Chondrocyte (in vitro differentiated cells): ENCODE measurements at places on chromosomes 5 and 9. TPM values are rescaled to one million over a fixed set of nuclear protein-coding genes. Genes with fewer than 3 reads are reported as not detected.

- H3K27me3 ChIP-seq = no peaks in the 10 kb centered on the region
- no peak for DNase-seq
- H3K27ac ChIP-seq = peak overlapping the region; percentile 93
- H3K4me3 ChIP-seq = peak overlapping the region; percentile 50
- H3K4me1 ChIP-seq = peaks cover 43% of the 10 kb centered on the region
Measured at GRCh38 chr9:130825351-130825651, 9.8 kb upstream of the ABL1 start.

- no peak for DNase-seq
- H3K4me3 ChIP-seq = no peak overlapping the region
- H3K27ac ChIP-seq = peak overlapping the region; percentile 23
- no peaks in the 10 kb centered on the region for H3K27me3 ChIP-seq
- H3K36me3 ChIP-seq = peaks cover 18% of the 10 kb centered on the region
Measured at GRCh38 chr5:78483809-78484521, 123.5 kb downstream of the SCAMP1 start.

GRCh38 chr5:33611877-33612276 lies 171.1 kb downstream of the TARS1 start:
- no peak for DNase-seq
- no peaks in the 10 kb centered on the region for H3K27me3 ChIP-seq
- H3K36me3 ChIP-seq = peaks cover 5% of the 10 kb centered on the region
- H3K27ac ChIP-seq = peak overlapping the region; percentile 39

GRCh38 chr5:60455589-60455988 lies 244.4 kb downstream of the DEPDC1B start:
- H3K36me3 ChIP-seq = peaks cover 2% of the 10 kb centered on the region
- DNase-seq = no peak
- no peak overlapping the region for H3K27ac ChIP-seq
- H3K4me1 ChIP-seq = peaks cover 10% of the 10 kb centered on the region
- no peak overlapping the region for H3K4me3 ChIP-seq

- H3K27me3 ChIP-seq = no peaks in the 10 kb centered on the region
- peaks cover 19% of the 10 kb centered on the region for H3K36me3 ChIP-seq
- H3K4me3 ChIP-seq = no peak overlapping the region
- H3K4me1 ChIP-seq = peaks cover 17% of the 10 kb centered on the region
- H3K27ac ChIP-seq = no peak overlapping the region
Measured at GRCh38 chr9:113589407-113589806, 125.9 kb downstream of the RGS3 start.

GRCh38 chr9:36961561-36962325 lies 72.3 kb downstream of the PAX5 start:
- no peaks in the 10 kb centered on the region for H3K4me1 ChIP-seq
- peaks cover 56% of the 10 kb centered on the region for H3K27me3 ChIP-seq
- H3K4me3 ChIP-seq = no peak overlapping the region
- H3K27ac ChIP-seq = no peak overlapping the region

- no peak for DNase-seq
- no peak overlapping the region for H3K4me3 ChIP-seq
- no peaks in the 10 kb centered on the region for H3K4me1 ChIP-seq
- no peaks in the 10 kb centered on the region for H3K36me3 ChIP-seq
- no peak overlapping the region for H3K27ac ChIP-seq
Measured at GRCh38 chr9:119533504-119533903, 164.3 kb upstream of the BRINP1 start.

GRCh38 chr9:100227636-100228035 lies 125.1 kb downstream of the TEX10 start:
- no peak for DNase-seq
- H3K36me3 ChIP-seq = peaks cover 15% of the 10 kb centered on the region
- H3K4me1 ChIP-seq = peaks cover under 1% of the 10 kb centered on the region
- no peak overlapping the region for H3K27ac ChIP-seq
- no peak overlapping the region for H3K4me3 ChIP-seq

- no peaks in the 10 kb centered on the region for H3K27me3 ChIP-seq
- DNase-seq = no peak
- peaks cover 14% of the 10 kb centered on the region for H3K4me1 ChIP-seq
Measured at GRCh38 chr5:54296386-54296785, 14.0 kb downstream of the ARL15 start.

GRCh38 chr9:97811533-97812246 lies 41.3 kb upstream of the FOXE1 start:
- peaks cover 34% of the 10 kb centered on the region for H3K27me3 ChIP-seq
- no peak overlapping the region for H3K27ac ChIP-seq
- no peak overlapping the region for H3K4me3 ChIP-seq
- DNase-seq = no peak
- H3K36me3 ChIP-seq = no peaks in the 10 kb centered on the region

GRCh38 chr9:69816735-69817134 lies 3.9 kb upstream of the CFAP95 start:
- no peak overlapping the region for H3K4me3 ChIP-seq
- H3K27me3 ChIP-seq = peaks cover 21% of the 10 kb centered on the region
- DNase-seq = no peak
- H3K4me1 ChIP-seq = peaks cover 27% of the 10 kb centered on the region

GRCh38 chr5:131209506-131210150 lies 38.9 kb downstream of the LYRM7 start:
- H3K27ac ChIP-seq = no peak overlapping the region
- H3K27me3 ChIP-seq = no peaks in the 10 kb centered on the region
- no peak for DNase-seq
- H3K4me1 ChIP-seq = peaks cover under 1% of the 10 kb centered on the region

DNA sequence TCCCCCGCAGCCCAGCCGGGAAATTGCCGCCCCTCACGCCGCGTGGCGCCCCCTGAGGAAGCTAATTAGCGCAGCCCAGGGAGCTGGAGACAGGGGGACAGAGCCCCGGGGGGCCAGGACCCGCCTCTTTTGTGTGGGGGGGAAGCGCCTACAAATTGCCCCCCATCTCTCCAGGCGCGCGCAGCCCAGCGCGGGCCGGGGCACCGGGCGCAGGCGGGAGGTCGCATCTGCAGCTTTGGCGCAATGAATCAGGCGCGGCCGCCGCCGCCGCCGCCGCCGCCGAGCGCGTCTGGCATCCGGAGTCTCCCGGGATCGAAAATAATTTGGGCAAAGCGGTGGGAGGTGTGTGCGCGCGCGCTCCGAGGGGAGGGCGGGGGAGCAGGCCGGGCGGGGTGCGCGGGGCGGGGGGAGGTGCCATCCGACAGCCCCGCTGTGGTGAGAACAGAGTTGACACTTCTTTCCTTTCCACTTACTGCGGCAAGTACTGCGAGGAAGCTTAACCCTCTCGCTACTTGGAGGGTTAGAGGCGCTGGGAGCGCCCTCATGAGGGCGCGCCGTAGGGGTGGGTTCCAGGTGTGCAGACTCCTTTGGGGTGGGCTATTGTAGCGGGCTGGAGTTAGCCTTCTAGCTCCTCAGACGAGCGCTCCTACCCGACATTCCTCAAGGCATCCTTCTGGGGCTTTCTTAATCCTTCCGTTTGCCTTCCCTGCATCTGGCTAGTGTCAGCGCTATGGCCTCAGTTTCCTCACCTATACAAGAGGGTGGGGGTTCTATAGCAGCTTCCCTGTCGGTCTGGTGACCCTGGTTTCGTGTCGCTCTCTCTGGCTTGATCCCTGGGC lies 63.1 kb downstream of the CXXC5 start:
- no peak for DNase-seq
- peaks cover 42% of the 10 kb centered on the region for H3K4me1 ChIP-seq
- H3K27me3 ChIP-seq = no peaks in the 10 kb centered on the region
- H3K4me3 ChIP-seq = peak overlapping the region; percentile 66
- no peaks in the 10 kb centered on the region for H3K36me3 ChIP-seq
- peak overlapping the region; percentile 84 for H3K27ac ChIP-seq

- H3K4me1 ChIP-seq = peaks cover 41% of the 10 kb centered on the region
- no peak overlapping the region for H3K4me3 ChIP-seq
- H3K36me3 ChIP-seq = no peaks in the 10 kb centered on the region
- DNase-seq = no peak
- H3K27ac ChIP-seq = no peak overlapping the region
- no peaks in the 10 kb centered on the region for H3K27me3 ChIP-seq
Measured at GRCh38 chr5:124908581-124909451, 162.4 kb upstream of the ZNF608 start.

- H3K4me3 ChIP-seq = no peak overlapping the region
- peaks cover 2% of the 10 kb centered on the region for H3K27me3 ChIP-seq
- no peak for DNase-seq
- H3K36me3 ChIP-seq = no peaks in the 10 kb centered on the region
- H3K4me1 ChIP-seq = peaks cover 11% of the 10 kb centered on the region
Measured at GRCh38 chr5:163867738-163868137, 362.3 kb downstream of the MAT2B start.

- H3K27me3 ChIP-seq = no peaks in the 10 kb centered on the region
- peak overlapping the region; percentile 6 for H3K27ac ChIP-seq
- H3K4me1 ChIP-seq = peaks cover 10% of the 10 kb centered on the region
- DNase-seq = no peak
- H3K36me3 ChIP-seq = peaks cover 11% of the 10 kb centered on the region
- no peak overlapping the region for H3K4me3 ChIP-seq
Measured at GRCh38 chr9:75116306-75116705, 28.0 kb downstream of the OSTF1 start.

DNA sequence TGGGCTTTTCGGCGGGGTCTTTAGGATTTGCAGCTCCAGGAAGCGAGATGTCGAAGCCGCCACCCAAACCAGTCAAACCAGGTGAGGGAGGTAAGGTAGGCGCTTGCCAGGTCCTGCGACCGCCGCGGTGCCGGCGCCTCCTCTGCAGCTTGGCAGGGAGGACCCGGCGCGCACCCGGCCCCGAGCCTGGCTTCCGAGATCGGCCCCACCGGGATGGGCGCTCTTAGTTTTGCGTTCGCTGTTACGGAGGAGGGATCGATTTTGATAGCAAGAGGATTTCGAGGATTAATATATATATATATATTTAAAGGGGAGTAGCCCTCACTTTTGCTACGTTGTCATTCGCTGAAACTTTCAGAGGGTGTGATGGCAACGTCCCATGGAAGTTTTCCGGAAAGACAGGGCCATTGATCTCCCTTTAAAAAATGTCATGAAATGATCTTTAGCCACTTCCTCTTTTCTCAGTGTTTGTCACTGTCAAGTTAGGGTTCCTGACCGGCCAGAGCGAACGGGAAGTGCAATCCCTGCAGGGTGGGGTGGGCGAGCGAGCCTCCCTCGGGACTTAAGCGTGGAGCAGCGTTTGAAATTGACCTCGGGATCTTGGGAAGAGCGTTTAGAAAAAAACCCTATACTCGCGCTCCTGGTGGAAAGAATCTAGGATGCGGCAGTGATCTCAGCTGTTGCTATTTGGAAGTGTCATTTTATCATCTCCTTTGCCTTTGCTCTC lies 495 bp downstream of the OSTF1 start:
- no peaks in the 10 kb centered on the region for H3K36me3 ChIP-seq
- no peaks in the 10 kb centered on the region for H3K27me3 ChIP-seq
- no peak for DNase-seq
- H3K27ac ChIP-seq = peak overlapping the region; percentile 98
- peaks cover 42% of the 10 kb centered on the region for H3K4me1 ChIP-seq

- peaks cover 10% of the 10 kb centered on the region for H3K36me3 ChIP-seq
- peak overlapping the region; percentile 78 for H3K27ac ChIP-seq
- peaks cover 46% of the 10 kb centered on the region for H3K4me1 ChIP-seq
- H3K27me3 ChIP-seq = no peaks in the 10 kb centered on the region
- no peak for DNase-seq
- H3K4me3 ChIP-seq = peak overlapping the region; percentile 40
Measured at GRCh38 chr5:55634209-55634805, 77.8 kb downstream of the SLC38A9 start.

DNA sequence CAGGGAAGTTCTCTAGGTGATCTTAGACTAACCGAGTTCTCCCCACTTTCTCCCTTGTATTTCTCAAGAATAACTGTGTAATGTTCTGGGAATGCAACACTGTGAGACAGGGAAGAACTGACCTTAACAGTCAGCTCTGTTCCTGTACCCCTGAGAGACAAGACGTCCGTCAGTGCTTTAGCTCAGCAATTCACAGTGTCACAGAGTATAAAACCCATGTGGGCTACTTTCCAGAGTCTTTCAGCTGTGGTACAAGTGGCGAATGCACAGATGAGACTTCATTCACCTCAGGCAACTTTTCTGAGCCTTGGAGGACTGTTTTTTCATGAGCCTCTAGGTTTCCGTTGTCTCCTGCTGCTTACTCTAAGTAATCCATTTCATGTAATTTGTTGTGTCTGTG lies 458.8 kb downstream of the SPATA31D1 start:
- H3K27me3 ChIP-seq = no peaks in the 10 kb centered on the region
- peaks cover 8% of the 10 kb centered on the region for H3K36me3 ChIP-seq
- no peaks in the 10 kb centered on the region for H3K4me1 ChIP-seq

GRCh38 chr5:58041884-58042283 lies 418.0 kb downstream of the PLK2 start:
- H3K4me1 ChIP-seq = peaks cover 2% of the 10 kb centered on the region
- no peak overlapping the region for H3K4me3 ChIP-seq
- no peaks in the 10 kb centered on the region for H3K36me3 ChIP-seq
- H3K27ac ChIP-seq = no peak overlapping the region

DNA sequence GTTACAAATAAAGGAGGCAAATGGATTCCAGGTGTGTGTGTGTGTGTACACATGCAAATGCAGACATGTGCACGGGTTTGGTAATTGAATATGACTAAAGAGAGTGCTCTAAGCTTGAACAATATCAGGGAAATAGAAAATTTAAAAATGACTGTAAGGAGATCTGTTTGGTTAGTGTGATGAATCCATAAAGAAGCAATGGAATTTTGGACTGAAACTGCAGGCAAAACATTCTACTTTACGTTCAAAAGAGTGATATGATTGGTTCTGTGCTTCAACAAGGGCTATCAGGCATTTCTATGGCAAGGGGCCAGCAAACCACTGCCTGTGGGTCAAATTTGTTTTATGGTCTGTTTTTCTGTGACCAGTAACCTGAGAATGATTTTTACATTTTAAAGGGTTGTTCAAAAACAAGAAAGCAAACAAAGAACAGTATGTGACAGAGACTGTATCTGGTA lies 332.8 kb upstream of the KLF9 start:
- peaks cover 9% of the 10 kb centered on the region for H3K4me1 ChIP-seq
- no peaks in the 10 kb centered on the region for H3K36me3 ChIP-seq
- no peak overlapping the region for H3K27ac ChIP-seq
- no peak overlapping the region for H3K4me3 ChIP-seq

DNA sequence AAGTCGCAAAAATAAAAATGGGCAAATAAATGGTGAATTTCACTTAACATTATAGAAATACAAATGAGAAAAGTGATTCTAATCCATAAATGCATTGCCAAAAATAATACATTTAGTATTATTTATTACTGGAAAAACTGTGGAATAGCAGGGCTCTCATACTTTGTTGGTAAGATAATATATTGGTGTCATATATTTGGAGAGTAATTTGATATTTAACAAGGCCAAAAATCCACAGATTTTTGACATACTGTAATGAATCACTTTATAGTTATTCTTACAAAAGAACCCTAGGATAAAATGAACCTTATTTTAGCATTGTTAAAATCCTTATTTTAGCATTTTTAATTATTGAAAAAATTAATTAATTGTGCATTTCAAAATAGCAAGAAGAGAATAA lies 397.2 kb upstream of the DAB2 start:
- H3K27ac ChIP-seq = no peak overlapping the region
- no peaks in the 10 kb centered on the region for H3K27me3 ChIP-seq
- no peak for DNase-seq
- peaks cover 47% of the 10 kb centered on the region for H3K4me1 ChIP-seq
- no peaks in the 10 kb centered on the region for H3K36me3 ChIP-seq

- no peak for DNase-seq
- no peaks in the 10 kb centered on the region for H3K27me3 ChIP-seq
- H3K4me3 ChIP-seq = no peak overlapping the region
- no peak overlapping the region for H3K27ac ChIP-seq
- peaks cover 2% of the 10 kb centered on the region for H3K36me3 ChIP-seq
Measured at GRCh38 chr5:107301999-107302398, 368.7 kb downstream of the EFNA5 start.

Gene ANGPTL2
- total RNA-seq = 26.7 to 39.7 TPM (median 39.0 TPM) in 3 replicates

Gene CCDC192
- total RNA-seq = not detected in 3 replicates

Gene PHYHD1
- 2.8 to 4.4 TPM (median 3.4 TPM) in 3 replicates for total RNA-seq

Gene TMEM232
- total RNA-seq = 1.8 to 3.8 TPM (median 2.3 TPM) in 3 replicates

Gene INSL6
- total RNA-seq = not detected in 3 replicates

Gene IL3
- not detected in 3 replicates for total RNA-seq

Gene TGFBI
- 491 to 631 TPM (median 620 TPM) in 3 replicates for total RNA-seq

Gene CCNO
- total RNA-seq = 1.7 to 2.0 TPM in 2 of 3 replicates, not detected in the other

Gene TSSK1B
- 0.10 to 0.36 TPM in 2 of 3 replicates, not detected in the other for total RNA-seq

Gene GABRA1
- not detected in 3 replicates for total RNA-seq

Gene SPINK13
- total RNA-seq = not detected in 3 replicates

Gene PCDHGA5
- 0.15 to 0.48 TPM (median 0.27 TPM) in 3 replicates for total RNA-seq

Gene SLC25A48
- total RNA-seq = not detected in 3 replicates
